ENCODE measurements at places on chromosomes 4 and X.

- DNase-seq, result peak; percentile 21
Observed at GRCh38 chrX:121579016-121579760, 531.8 kb downstream of the GLUD2 start.

GRCh38 chr4:3307060-3307459 is 14.2 kb downstream of the RGS12 start:
- DNase-seq, result no peak

- no peak for DNase-seq
Observed at GRCh38 chr4:124219389-124219788, 493.1 kb downstream of the ANKRD50 start.

DNA sequence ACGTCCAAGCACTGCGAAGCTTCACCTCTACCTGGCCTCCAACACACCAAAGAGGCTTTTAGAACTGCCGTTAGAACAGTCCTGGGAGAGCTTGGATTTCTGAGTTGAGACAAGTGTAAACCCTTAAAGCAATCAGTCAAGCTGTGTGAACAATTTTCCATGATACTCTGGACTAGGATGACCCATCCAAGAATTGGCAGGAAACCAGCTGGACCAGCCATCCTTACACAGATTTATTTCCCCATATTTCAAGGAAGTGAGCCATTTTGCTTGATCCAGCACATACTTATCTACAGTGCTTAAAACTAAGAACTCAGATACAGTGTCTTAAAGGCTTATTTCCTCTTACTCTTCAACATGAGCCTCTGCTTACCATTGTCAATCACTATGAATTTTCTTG is 340.7 kb upstream of the HS3ST1 start:
- DNase-seq, result no peak

GRCh38 chr4:39062094-39062769 is at the start of gene KLHL5:
KLHL5 (plus strand) TSS chr4:39062232; CDS start chr4:39062653, 421 bp downstream.
- DNase-seq, result no peak

GRCh38 chr4:22170353-22170752 is 221.8 kb upstream of the KCNIP4 start:
- no peak for DNase-seq

DNA sequence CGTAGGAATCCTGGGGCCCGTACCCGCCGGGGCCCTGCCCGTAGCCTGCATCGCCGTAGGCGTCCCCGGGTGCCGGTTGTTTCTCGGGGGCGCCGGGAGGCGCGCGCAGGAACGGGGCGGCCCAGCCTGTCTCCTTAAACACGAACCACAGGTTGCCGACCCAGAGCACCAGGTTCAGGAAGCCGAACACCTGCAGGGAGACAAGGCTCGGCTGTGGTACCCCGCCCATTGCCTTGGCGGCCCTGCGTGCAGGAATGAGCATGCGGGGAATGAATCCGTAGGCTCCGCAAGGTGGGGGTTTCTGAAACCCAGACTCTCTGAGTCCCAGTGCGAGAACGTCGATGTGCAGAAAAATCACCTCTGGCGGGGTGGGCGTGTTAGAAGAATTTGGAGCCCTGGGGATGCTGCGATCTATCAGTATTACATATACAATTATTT is 5.4 kb upstream of the PRICKLE3 start:
- DNase-seq, result no peak

- DNase-seq, result no peak
Observed at GRCh38 chrX:102637561-102637960, 13.7 kb upstream of the GPRASP1 start.

GRCh38 chr4:102817613-102818268 is 9.6 kb downstream of the UBE2D3 start:
- DNase-seq, result no peak

- no peak for DNase-seq
Observed at GRCh38 chrX:107730991-107731766, 44.4 kb downstream of the TSC22D3 start.

DNA sequence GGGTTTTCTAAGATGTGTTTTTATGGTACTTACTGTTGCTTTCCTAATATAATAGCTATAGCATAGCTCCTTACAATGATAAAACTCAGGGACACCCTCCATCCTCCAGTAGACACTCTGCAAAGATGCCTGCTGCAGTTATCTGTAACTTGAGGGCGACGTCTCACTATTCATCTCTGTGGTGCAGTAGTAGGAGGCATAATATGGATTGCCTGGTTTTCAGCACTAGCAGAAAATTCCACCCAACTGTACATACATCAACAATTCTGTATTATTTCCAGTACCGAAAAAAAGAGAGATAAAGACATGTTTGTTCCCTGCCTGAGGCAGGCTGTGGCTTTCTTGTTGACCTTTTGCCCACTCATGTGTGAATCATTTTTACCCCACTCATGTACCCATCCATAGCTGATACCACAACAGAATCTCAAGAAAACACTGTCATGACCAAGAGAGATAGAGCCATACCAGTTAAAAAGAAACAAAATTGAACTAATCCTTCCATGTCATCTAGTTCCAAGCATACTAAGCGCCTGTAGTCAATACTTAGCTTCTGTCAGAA is 220.1 kb downstream of the RAB28 start:
- DNase-seq, result no peak

GRCh38 chr4:1213336-1213995 is 35.5 kb downstream of the CTBP1 start:
- DNase-seq, result no peak

DNA sequence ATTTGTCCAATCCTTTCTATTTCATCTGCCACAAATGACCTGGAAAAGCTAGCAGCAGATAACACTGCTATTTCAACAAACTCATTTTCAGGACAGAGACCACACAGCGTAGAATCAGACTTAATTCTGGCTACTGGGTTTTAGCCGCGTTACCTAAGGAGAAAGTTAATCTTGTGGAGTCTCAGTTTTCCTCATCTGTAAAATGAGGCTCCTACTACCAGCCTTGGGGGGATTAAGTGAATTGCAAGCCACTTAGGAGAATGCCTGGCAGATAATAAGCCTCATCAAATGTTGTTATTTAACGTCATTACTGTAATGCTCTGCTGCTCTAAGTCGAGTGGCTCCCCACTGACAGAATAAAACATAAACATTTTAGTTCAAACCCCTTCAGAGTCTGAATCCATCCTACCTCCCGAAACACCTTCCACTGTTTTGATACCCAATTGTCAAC is 1.4 kb downstream of the CCNI start:
- DNase-seq, result no peak

DNA sequence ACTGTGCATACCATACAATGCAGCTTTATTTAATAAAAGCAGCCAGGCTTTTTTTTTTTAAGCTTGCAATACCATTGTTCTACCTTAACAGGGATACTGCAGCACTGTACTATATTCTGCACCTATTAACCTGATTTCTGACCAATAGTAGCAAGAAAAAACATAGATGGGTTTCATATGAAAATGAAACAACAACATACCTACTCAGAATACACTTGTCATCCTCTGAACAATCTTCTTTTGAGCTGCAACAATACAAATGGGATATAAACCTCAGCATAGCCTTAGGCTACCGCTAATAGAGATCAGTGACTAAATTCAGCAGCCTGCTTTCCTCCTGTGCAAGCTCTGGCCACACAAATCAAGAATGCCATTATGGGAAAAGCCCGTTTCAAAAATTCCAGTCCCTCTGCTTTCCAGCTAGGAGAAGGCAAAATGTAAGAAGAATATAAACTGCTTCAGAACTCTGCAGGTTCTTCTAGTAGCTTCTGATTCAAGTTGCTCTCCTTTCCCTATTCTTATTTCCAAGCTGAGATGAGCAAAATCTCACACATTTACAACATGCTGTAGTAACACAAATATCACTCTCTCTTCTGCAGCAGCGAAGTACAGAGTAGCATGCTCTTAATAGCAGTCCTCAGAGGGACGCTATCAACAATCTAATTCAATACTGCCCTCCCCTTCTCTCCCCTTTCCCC is 143.4 kb downstream of the KLHL13 start:
- DNase-seq, result no peak
